ENCODE measurements at places on chromosomes 6 and 20.

- DNase-seq: no peak
Measured at GRCh38 chr6:63882208-63882607, 246.6 kb downstream of the PHF3 start.

- no peak for DNase-seq
Measured at GRCh38 chr20:32767418-32768198, 5.4 kb downstream of the DNMT3B start.

DNA sequence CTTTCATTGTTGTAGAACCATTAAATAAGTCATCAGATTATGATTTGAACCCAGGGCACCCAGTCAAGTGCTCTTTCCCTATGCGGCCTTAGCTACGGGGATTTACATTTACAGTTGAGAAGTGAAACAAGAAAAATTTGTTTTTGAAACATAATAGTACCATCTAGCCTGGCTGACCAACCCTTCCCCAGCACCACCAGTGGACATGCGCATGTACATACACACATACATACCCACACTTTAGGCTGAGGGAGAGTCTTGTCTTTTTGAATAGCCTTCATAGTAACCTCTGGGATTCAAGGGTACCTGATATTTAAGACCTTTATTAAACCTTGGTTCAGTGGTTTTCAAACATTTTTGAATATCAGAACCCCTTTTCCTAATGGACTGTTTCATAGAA is 33.8 kb downstream of the SCAND1 start:
- DNase-seq: no peak

DNA sequence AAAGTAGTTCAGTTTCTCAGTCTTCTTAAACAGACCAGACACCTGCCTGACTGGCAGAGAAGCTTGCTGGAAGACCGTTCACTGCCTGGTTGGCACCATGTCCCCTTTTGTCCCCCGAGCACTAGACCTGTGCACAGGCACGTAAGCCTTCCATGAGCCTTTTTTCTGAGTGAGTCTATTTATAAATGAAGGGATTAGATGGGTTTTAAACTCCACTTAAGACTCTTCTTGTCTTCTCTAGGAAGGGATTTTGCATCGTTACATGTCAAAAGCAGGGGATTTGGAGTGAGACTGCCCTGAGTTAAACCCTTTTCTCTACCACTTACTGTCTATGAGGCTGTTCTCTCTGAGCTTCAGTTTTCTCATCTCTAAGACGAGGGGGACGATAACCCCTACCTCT is 37.6 kb downstream of the STK35 start:
- no peak for DNase-seq

- DNase-seq: peak; percentile 23
Measured at GRCh38 chr20:62066983-62067433, 1.3 kb upstream of the TAF4 start.

DNA sequence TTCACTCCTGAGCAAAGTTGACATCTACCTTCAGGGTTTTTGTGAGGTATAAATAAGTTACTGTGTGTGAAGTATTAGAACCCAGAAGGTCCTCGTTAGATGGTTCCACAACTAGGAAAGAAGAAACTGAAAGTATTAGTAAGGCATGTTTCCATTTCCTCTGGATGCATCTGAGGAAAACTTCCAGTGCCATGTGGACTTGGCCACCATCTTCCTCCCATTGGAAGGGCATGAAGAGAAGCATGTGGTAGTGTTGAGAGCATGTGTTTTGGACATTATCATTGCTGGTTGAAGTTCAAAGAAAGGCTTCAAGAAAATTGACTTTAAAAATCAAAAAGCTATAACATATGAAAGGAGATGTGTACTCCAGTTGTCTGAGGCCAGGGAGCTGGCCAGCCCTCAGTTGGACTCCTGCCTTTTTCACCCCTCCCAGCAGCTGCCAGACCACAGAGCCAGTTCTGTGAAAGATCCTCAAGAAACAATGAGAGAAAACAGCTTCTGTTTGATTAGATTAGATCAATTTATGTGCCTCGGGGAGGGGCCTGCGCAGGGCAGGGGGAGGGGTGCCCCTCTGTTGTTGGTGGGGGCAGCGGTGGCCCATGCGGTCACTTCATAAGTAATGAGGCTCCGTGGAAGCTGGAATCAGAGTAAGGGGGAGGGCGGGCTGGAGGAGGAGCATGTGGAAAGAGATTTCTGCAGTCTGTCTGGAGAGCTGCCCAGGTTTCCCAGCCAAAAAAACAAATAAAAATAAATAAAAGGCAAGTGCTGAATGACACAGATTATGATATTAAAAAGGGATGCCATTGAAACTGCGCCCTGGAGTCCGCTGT is 154.0 kb downstream of the JARID2 start:
- DNase-seq: peak; percentile 74

GRCh38 chr6:137763436-137763835 is 103.6 kb upstream of the TNFAIP3 start:
- no peak for DNase-seq

GRCh38 chr6:145813285-145814034 is 1.1 kb downstream of the FBXO30 start:
- DNase-seq: peak; percentile 65

GRCh38 chr20:61853073-61854005 is 212.3 kb downstream of the TAF4 start:
- no peak for DNase-seq

DNA sequence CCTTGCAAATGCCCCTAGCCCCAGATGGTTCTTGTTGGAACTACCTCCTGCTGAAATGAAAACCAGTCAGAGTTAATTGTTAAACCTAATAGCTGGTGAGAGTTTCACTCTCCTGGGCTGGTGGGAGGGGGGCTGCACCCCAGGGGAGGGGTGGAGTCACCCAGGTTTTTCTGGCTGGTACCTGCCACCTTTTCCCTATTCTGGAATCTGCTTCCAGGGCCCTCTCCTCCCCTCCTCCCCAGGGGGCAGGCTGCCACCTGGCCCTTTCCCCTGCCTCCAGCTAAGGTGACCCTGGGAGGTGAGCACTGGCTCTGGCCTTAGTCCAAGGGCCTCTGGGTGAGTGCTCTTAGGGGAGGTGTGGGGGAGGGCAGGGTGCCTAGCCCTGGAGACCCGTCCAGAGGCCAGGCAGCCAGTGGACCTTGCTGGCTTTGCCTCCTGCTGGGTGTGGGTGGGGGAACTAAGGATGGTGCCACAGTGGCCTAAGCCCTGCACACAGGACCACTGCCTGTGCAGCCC is 48.8 kb upstream of the EPB41L1 start:
- DNase-seq: no peak

- DNase-seq: no peak
Measured at GRCh38 chr20:60240415-60240814, 282.2 kb downstream of the CDH26 start.

GRCh38 chr6:128259730-128260685 is 260.4 kb downstream of the PTPRK start:
- no peak for DNase-seq

DNA sequence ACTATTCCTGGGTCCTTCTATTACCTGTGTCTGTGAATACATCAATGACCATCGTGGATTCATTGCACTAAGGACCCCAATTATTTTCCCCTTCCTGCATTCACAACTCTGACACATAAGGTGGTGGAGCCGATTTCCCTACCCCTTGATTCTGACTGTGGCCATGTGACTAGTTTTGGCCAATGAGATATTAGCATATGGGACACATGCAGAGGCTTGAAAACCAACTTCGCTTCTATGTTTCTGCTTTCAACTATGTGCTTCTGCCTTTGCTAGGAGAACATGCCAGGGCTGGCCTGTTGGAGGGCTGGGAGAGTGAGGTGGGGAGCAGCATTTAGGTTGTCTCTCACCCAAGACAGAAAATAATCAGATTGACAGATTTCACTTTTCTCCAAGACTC is 483.1 kb upstream of the JAG1 start:
- DNase-seq: no peak

- peak; percentile 81 for DNase-seq
Measured at GRCh38 chr6:140264431-140264830, 890.0 kb upstream of the CITED2 start.

DNA sequence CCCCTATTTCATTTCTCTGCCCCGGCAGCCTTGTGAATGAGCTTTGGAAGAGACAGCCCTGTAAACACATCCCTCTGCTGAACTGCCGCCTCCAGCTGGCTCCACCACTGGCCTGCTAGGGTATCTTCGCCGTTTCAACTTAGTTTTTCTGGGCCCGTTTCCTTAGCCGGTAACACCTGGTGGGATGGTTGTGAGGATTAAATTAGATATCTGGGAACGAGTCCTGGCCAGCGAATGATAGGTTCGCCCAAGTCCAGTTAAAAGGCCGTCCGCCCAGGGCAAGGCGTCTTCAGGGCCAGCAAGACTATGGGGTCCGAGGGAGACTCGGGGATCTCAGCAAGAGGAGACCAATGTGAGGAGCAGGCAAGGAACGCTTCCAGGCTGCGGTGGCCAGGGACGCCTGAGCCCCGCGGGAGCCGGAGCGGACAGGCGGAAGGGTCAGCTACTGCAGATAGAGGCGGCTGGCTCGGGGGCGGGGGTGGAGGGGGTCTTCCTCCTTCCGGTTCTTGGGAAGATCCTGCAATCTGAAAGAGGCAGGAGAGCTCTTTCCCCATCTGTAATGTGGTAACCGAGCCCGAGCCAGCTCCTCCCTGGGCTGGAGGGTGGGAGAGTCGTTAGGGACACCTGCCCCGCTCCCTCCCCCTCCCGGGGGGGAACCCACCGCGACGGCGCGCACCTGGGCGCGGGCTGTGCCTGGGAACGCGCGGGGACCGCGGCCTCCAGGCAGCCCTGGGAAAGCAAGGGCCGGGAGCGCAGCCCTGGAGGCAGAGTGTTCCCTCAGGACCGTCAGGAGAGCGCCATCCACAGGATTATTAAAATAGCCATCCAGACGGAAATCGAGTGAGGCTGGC is 4.5 kb upstream of the PTCRA start:
- no peak for DNase-seq

GRCh38 chr20:11813106-11813890 is 104.4 kb upstream of the BTBD3 start:
- no peak for DNase-seq

GRCh38 chr6:134948691-134949090 is 1.2 kb downstream of the ALDH8A1 start:
- DNase-seq: no peak

GRCh38 chr6:26416288-26416687 is 14.2 kb downstream of the BTN3A1 start:
- no peak for DNase-seq

GRCh38 chr6:37638414-37639341 is 59.0 kb downstream of the MDGA1 start:
- DNase-seq: no peak

DNA sequence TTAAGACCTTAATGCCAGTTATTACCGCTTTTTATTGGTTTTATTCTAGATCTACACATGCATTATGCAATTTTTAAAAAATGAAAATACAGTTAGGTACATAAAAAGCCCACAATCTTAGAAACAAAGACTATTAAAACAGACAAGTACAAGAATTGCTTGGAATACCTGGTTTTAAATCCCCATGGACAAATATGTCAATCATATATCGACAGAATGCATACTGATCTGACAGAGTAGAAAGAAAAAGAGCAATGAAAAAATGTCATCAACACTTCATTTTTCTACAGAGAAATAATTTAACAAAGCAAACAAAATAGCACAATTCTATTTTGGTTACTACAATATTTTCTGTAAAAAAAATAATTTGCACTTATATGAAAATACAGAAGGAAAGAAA is 139.7 kb downstream of the TRDN start:
- no peak for DNase-seq

GRCh38 chr20:42432496-42433334 is 757.0 kb downstream of the PTPRT start:
- DNase-seq: no peak

DNA sequence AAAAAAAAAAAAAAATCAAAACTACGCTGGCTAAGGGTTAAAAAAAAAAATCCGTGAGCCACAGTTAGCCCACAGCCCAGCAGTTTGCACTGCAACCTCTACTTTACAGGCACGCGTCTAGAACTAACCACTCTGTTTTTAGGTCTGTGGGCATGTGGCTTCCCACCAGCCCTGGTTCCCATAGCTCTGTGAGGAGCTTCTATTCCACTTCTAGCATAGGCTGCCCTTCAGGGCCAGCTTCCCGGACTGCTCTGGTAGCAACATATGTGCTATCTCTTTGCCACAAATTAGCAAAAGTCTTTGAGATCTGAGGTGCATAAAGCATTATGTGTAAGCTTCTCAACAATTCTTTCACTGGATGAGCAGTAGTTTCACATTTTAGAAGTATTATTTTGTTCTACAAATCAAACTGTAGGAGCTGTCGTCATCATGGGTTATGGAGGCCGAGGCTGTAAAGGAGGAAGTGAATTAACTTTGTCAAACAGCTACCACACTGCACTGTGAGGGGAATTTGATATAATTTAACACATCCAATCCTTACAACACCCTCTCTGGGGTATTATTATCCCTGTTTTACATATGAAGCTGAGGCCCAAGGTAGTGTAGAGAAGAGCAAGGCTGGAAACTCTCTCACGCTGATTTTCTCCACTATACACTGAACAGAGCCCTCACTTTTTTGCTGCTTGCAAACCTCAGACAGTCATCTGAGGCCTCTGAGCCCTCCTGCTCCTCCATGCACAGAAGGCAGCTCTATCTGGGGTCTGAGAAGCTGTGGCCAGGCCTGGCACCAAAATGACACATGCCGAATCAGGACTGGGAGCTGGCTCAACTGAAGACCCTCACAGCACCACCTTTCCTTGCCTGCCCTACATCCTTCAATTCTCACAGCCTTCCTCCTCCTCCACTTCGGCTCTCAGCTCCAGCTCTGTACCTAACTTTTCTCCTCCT is 35.4 kb downstream of the MAN1A1 start:
- no peak for DNase-seq

DNA sequence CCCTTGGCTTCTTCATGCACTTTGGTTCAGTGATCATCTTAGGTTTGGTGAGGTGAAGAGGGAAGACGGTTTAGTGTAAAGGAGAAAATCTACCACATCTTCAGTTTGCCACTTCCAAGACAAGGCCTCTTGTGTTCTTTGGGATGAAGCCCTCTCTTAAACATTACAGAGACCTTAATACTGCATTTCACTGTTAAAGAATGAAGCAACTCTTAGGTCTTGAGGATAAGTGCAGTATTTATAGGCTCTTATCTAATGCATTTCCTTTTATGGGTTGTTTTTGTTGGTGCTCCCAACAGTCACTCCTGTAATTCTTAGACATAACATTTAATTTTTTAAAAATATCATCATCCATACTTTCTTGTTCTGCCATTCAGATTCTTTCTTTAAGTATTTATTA is 139.9 kb upstream of the LAMP5 start:
- no peak for DNase-seq

GRCh38 chr20:20491110-20491783 is 123.3 kb downstream of the INSM1 start:
- DNase-seq: peak; percentile 62

DNA sequence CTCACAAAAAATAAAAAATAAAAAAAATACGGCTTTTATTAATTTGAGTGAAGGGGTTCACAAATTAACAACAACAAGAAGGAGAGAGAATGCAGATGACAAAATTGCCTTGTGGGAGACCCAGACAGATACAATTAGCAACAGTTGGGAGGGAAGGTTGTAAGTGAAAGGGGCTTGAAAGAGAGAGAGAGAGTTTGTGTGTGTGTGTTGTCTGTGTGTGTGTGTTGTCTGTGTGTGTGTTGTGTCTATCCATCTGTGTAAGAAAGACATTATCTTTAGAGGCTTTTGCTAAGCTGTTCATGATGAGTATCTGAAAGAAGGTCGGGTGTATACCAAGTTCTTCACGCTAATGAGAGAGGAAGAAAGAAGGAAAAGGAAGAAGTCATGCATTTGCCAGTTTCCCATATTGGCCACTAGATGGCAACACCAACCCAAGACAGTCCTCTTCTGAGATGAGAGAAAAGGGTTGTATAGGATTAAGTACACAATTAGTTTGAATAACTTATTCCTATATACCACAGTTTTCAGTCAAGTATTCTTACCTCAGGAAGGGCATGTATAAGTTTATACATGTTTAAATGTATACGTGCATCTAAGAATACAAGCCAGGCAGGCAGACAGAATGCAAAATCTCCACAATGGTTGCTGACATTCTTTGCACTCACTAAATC is 63.7 kb upstream of the CD2AP start:
- DNase-seq: peak; percentile 69

GRCh38 chr6:132405143-132405915 is 4.1 kb upstream of the MOXD1 start:
- DNase-seq: peak; percentile 40

All from fibroblast of upper back skin (primary cell).